Effector memory CD4-positive, alpha-beta T cell (primary cell): ENCODE measurements at places on chromosomes 12 and 14.
A peak's percentile ranks its signal among the peaks of the same experiment; 100 is the strongest.

DNA sequence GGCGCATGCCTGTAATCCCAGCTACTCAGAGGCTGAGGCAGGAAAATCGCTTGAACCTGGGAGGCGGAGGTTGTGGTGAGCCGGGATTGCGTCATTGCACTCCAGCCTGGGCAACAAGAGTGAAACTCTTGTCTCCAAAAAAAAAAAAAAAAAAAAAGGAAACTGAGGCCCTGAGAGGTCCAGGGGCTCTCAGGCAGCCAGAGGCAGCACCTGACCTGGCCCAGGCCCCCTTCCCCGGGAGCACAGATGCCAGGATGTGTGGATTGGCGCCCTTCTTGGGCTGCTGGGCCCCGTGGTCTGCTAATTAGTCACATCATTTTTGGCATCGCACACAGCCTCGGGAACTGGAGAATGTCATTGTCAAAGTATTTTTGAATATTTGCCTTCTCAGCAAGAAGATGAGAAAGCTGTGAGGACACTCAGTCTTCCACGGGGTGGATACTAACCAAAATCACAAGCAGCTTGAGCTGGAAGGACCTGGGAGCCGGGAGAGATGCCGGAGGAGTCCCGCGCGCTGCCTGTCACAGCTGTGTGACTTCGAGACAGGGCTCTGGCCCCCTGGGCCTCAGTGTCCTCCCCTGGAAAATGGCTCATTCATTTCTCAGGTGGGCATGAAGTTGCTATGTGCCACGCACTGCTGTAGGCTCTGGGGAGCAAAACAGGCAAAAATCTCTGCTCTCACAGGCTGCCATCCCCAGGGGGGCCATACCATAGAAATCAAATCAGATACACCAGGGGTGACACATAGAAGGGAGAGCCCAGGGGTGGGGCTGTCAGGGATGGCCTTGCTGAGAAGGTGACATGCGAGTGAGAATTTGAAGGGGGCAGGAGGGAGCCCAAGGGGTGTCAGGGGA is 12.5 kb upstream of the RCOR1 start:
- no peak for DNase-seq

DNA sequence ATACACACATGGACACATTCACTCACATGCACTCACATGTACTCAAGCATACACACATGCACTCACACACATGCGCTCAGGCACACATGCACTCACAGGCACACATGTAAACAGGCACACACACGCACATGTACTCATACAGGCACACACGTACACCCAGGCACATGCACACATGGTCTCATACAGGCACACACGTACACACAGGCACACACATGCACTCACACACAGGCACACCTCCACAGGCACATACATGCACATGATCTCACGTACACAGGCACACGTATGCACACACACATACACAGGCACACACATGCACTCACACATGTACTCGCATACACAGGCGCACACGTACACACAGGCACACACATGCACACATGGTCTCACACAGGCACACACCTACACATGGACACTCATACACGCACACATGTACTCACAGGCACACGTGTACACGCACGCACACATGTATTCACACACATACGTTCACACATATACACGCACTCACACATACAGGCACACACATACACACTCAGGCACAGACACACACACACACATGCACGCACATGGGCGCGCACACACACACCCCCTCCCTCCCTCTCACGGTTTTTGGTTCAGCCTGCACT is 138.9 kb downstream of the CACNA1C start:
- DNase-seq, result no peak

DNA sequence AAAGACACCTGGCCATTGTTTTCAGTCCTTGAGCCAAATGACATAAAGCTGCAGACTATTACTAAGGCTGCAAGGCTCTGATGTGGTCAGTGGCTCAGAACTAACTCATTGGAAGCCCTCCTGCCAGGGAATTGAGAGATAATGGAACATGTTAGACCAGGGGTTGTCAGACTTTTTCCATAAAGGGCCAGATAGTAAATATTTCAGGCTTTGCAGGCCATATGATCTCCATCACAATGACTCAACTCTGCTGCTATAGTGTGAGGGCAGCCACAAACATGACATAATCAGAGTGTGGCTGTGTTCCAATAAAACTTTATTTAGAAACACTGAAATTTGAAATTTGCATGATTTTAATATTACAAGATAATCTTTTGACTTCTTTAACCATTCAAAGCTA is 140.3 kb downstream of the TMEM30B start:
- DNase-seq, result no peak

GRCh38 chr12:54603173-54603814 is 14.8 kb upstream of the PPP1R1A start:
- peak; percentile 10 for DNase-seq

GRCh38 chr12:99224237-99224636 is 423.3 kb upstream of the GARIN6 start:
- DNase-seq, result no peak

GRCh38 chr14:24915403-24915921 is 134.5 kb downstream of the STXBP6 start:
- no peak for DNase-seq

DNA sequence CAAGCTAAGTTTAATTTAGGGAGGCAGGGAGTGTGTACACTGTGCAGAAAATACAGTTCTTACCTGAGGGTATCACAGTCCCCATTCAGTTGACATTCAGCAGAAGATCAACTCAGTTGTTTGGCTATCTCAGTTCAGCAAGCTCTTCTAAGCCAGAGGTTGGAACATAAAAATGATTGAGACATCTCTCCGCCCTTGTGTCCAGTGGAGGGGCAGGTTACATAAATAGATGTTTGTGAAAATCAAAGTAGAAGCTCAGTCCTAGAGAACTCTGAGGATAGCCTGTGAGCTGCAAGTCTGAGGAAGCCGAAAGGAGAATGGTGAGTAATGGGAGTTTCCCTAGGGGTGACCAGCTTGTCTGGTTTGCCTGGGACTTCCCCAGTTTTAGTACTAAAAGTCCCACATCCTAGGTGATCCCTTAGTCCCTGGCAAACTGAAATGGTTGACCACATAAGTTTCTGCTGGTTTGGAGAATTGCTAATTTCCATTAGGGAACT is 251.4 kb upstream of the ATP2B1 start:
- DNase-seq, result no peak

DNA sequence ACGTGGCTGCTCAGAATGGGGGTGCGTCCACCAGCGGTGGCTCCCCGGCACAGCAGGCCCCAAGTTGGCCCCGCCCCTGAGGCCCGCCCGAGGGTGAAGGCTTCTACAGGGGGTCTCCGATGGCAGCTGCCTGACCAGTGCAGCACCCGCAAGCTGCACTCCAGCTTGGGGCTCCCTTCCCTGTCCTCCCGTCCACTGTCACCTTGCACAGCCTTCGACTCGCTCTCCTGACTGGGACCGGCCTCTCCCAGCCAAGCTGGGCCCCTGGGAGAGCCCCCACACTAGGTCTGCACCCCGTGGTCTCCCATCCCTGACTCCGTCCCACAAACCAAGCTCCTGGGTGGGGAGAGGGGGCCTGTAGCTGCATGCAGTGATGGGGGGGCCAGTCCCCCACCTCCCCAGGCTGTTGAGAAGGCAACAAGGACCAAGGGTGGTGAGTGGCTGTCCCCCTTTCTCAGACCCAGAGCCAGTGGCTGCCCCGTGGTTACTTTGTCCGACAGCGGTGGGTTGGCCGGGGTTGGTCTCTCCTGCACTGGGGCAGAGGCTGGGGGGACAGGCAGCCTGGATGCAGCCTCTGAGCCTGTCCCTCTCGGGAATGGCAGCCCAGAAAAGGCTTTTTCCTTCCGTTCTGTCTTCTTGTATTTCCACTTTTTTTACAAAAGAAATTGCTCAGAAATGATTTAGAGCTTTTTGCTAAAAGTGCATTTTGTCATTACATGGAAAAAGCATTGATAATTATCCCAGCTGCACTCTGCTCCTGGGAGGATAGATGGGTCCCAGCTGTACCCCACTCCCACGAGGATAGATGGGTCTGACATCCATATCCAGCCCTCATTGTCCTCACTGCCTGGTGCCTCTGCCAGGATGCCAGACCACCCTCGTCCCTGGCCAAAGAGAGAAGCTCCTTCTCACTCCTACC is 217.0 kb downstream of the KIF26A start:
- DNase-seq, result no peak

GRCh38 chr12:119204131-119204530 is 25.4 kb downstream of the HSPB8 start:
- no peak for DNase-seq

- DNase-seq, result no peak
Measured at GRCh38 chr12:2052826-2053678, at the start of gene CACNA1C. CACNA1C (plus strand) TSS chr12:2052987; CDS start chr12:2053563, 576 bp downstream.

GRCh38 chr12:3815094-3815766 is 58.0 kb downstream of the PARP11 start:
- no peak for DNase-seq

GRCh38 chr14:79583738-79584408 is 627.4 kb downstream of the DIO2 start:
- DNase-seq, result no peak

GRCh38 chr12:92769124-92769901 is 66.5 kb downstream of the PLEKHG7 start:
- no peak for DNase-seq

GRCh38 chr14:62532181-62532580 is 513.1 kb downstream of the KCNH5 start:
- no peak for DNase-seq
